Activated CD8-positive, alpha-beta memory T cell treated with anti-CD3 and anti-CD28 coated beads for 24 hours (primary cell): ENCODE measurements at places on chromosomes 13 and 19.

GRCh38 chr13:87129602-87130300 is 541.4 kb upstream of the SLITRK5 start:
- DNase-seq: no peak

DNA sequence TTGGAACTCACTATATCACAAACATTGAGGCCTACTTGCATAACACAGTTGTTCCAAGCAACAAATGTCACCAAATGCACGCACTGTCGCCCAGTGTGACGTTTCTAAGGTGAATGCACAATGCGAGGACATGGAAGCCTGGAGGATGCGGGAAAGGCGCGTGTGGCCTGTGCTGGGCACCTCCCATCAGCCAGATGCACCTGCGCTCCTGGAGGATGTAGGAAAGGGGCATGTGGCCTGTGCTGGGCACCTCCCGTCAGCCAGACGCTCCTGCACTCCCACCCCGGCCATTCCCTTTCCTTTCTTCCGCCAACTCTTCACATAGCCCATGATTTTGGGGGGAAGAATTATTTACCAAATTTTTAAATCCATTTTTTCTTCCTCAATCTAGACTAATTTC is 202.4 kb upstream of the SOX1 start:
- no peak for DNase-seq

DNA sequence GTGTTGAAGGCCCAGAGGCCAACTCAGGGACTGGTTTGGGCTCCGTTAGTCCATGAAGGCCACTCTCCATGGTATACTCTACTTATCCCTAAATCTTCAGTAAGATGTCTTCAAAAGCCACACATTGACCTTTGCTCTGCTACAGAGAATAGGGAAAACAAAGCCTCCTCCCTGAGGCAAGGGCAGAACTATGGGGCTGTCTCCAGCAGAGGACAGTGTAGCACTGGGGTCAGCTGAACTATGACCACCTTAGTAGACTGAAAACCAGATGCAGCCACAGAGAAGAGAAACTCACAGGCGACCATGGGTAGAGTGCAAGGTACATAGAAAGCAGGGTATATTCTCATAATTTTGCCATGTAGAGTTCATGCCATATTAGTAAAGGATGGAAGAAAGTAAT is 587.4 kb downstream of the LMO7 start:
- no peak for DNase-seq

DNA sequence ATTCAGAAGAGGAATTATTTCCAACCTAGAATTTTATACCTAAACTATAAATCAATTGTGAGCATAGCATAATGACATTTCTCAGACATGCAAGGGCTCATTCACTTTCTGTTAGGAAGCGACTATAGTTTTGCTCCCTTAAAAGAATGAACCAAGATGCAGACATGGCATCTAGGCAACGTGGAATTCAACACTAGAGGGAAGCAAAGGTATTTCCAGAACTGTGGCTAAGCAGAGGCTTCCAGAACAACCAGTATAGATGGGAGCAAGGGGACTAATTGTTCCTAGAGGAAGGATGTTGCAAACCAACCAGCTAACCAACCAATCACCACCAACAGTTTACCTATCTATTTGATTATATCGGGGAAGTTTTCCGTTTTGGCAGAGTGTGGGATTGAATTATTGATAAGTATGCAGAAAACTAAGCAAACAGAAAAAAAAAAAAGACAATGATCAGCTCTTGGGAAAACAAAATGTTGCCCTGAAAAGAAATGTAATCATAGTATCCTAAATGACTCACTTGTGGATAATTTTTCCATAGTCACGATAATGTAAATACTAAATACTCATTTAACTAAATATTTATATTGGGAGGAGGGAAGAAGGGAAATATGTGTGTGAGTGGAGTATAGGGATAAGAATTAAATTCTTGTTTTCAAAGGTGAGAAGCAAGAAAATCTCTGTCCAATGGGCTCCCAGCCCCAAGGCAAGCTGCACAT is 21.1 kb downstream of the ARL11 start:
- DNase-seq: no peak

GRCh38 chr19:6278051-6278450 is 1.7 kb downstream of the MLLT1 start:
- DNase-seq: no peak
